ENCODE measurements at places on chromosomes 6 and 20.

DNA sequence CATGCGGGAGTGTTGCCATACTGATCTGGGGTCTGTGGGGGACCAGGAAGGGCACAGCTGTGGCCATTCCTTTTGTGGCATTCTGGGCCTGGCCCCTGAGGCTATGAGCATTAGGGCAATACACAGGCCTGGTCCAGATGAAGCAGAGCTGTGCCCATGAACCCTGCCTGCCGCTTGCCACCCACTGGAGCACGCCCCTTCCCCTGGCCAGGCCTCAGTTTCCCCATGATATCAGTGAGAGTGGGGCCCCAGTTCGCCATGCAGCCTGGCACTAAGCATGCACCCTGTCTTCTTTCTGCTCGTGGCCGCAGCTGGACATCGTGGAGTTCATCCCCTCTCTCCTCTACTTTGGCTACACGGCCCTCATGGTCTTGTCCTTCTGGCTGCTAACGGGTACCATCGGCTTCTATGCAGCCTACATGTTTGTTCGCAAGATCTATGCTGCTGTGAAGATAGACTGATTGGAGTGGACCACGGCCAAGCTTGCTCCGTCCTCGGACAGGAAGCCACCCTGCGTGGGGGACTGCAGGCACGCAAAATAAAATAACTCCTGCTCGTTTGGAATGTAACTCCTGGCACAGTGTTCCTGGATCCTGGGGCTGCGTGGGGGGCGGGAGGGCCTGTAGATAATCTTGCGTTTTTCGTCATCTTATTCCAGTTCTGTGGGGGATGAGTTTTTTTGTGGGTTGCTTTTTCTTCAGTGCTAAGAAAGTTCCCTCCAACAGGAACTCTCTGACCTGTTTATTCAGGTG is 42.4 kb downstream of the PLAGL2 start:
- DNase-seq: no peak

- no peak for DNase-seq
Observed at GRCh38 chr6:128432394-128432793, 88.0 kb downstream of the PTPRK start.

- no peak for DNase-seq
Observed at GRCh38 chr6:139588734-139589593, 214.5 kb upstream of the CITED2 start.

GRCh38 chr20:58676161-58676560 is 16.4 kb upstream of the NPEPL1 start:
- DNase-seq: no peak

- no peak for DNase-seq
Observed at GRCh38 chr6:52534966-52535390, 41.9 kb downstream of the TRAM2 start.

DNA sequence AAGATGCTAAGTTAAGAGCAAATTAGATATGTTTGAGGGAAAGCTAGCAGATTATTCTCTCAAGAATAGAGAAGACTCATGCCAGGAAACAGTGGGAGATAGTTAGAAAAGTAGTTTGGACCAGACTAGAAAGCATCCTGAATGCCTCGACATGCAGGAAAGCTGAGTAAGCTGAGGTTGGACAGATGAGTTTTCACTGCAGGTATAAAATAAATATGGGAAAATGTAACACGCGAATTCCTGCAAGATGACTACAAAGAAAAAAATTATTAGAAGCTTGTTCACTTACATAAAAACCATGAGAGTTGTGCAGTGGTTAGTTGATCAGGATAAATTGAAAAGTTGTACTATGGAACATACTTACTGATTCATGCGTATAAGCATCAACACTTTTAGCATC is 484.2 kb upstream of the MANEA start:
- DNase-seq: no peak

- no peak for DNase-seq
Observed at GRCh38 chr20:3521852-3522740, 51.3 kb downstream of the ATRN start.

- no peak for DNase-seq
Observed at GRCh38 chr6:129287231-129288177, 404.6 kb downstream of the LAMA2 start.

All from Ammon's horn (tissue), 1 donor.